Caki2 (cell line): ENCODE measurements at places on chromosomes 16 and 17.
A peak's percentile ranks its signal among the peaks of the same experiment; 100 is the strongest.

GRCh38 chr17:71011391-71011790 lies 842.1 kb downstream of the KCNJ2 start:
- DNase-seq, result no peak

DNA sequence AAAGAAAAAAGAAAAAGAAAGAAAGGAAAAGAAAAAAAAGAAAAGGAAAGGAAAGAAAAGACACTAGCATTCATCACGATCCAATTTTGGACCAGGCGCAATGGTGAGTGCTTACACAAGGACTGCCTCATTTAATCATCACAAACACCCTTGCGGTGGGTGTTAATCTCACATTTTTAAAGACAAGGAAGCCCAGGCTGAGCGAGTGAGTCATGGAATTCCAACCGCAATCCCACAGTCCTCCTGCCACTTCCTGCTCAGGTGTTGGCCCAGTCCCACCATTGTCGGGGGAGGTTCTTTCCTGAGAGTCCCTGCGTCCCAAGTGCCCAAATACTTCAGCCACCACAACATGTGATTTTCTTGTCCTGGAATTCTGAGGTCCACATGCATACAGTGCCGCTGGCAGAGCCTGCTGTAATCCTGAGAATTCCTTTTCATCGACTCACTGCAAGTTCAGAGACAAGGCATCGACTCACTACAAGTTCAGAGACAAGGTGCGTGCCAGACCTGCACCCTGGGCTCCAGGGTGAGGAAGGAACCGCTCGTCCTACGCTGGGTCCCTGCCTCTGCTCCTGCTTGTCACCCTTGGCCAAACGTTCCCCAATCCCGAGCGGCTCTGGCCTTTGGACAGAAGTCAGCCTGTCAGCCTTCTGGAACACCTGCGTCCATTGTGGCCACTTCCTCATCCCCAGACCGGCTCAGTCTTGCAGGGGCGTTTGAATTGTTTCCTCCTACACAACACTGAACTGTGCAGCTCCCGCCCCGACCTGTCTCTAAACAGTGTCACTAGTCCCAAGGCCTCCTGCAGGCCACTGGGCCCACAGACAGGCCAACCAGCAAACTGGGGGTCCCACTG lies 5.8 kb downstream of the ZG16B start:
- DNase-seq, result peak; percentile 100

GRCh38 chr17:81365148-81365600 lies 30.1 kb upstream of the BAHCC1 start:
- DNase-seq, result peak; percentile 81

DNA sequence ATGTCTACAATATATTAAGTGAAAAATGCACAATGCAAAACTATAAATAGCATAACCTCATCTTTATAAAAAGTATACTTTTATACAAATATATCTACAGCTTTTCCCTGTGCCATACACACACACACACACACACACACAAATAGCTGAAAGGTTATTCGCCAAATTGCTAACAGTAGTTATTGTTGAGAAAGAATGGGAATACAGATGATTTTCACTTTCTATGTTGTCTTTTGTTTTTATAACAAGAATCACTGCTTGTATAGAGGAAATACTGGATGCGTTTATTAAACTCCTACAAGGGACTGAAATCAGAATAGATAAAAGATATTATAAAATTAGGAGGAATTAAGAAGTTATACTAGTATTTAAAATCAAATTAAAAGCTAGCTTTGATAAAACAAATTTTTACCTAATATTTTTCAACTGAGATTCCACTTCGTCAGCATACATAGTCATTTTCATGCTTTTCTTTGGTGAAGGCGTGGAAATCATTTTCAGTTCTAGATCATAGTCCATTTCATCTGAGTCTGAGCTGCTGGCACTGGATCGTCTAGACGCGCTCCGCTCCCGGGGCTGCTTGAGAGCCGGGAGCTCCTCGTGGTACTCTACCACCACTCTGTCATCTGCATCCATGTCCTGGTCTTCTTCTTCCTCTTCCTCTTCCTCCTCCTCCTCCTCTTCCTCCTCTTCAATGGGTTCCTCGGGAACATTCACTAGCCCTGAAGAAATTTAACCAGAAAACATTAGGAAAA lies 17.0 kb upstream of the ITGAE start:
- DNase-seq, result no peak

DNA sequence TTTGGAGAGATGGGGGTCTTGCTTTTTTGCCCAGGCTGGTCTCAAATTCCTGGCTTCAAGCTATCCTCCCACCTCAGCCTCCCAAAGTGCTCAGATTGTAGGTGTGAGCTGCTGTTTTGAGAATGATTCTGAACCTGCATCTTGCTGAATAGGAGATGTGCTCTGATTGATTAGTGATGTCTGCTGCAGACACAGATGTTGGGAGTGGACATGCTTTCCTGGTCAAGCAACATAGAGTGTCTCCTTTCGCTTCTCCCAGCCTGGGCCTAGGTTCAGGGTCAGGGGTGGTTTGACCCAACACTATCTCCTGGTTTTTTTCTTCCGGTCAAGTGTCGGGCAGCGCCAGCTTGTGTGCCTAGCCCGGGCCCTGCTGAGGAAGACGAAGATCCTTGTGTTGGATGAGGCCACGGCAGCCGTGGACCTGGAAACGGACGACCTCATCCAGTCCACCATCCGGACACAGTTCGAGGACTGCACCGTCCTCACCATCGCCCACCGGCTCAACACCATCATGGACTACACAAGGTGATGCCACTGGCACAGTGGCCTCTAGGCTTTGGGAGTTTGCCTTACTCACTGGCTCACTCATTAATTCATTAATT lies 85.2 kb downstream of the ABCC6 start:
- no peak for DNase-seq

DNA sequence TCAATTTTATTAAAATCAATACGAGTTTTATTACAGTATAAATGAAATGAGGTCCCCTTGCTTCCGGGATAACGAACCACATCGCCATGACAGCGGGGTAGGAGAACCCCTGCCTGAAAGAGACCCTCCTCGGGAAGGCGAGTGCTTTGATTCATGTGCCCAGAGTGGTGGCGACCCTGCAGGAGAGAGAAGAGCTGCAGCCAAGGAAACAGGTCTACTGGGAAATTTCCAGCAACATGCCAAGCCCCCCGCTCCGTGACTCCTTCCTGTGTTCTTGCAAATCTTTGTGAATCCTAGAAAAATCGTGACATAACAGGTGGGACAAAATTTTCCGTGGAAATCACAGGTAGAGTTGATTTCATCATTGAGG lies 162.5 kb downstream of the WSCD1 start:
- DNase-seq, result no peak

DNA sequence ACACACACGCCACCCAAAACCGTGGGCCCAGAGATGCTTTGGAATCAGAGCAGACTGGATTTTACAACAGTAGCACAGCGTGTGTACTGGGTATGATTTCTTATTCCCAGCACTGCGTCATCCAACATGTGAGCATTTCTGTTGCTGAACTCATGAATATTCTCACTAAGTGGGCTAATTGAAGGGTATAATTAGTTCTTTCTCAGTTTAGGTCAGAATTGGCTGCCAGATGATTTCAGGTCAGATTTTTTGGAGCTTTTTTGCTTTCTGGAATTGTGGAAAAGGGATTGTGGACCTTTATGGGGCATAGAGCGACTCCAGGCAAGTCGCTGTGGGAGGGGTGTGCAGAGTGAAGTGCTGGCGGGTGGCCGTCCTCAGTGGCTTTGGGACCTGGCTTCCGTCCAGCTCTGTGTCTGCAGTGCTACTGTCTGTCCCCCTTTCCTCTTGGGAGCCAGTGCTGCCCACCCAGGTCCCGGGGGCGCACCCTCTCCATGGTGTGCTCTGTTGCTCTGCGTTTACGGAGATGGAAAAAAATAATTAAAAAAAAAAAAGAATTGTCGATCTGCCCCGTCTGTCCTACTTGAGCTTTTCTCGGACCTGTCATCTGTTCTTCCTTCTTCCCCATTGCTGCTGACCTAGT lies 25.0 kb downstream of the FOXK2 start:
- DNase-seq, result no peak

GRCh38 chr17:74712301-74712700 lies 422 bp downstream of the CD300LF start:
- no peak for DNase-seq

GRCh38 chr16:83779886-83780285 lies 27.9 kb upstream of the HSBP1 start:
- DNase-seq, result no peak

- no peak for DNase-seq
Measured at GRCh38 chr16:5005916-5006315, 27.8 kb downstream of the NAGPA start.

DNA sequence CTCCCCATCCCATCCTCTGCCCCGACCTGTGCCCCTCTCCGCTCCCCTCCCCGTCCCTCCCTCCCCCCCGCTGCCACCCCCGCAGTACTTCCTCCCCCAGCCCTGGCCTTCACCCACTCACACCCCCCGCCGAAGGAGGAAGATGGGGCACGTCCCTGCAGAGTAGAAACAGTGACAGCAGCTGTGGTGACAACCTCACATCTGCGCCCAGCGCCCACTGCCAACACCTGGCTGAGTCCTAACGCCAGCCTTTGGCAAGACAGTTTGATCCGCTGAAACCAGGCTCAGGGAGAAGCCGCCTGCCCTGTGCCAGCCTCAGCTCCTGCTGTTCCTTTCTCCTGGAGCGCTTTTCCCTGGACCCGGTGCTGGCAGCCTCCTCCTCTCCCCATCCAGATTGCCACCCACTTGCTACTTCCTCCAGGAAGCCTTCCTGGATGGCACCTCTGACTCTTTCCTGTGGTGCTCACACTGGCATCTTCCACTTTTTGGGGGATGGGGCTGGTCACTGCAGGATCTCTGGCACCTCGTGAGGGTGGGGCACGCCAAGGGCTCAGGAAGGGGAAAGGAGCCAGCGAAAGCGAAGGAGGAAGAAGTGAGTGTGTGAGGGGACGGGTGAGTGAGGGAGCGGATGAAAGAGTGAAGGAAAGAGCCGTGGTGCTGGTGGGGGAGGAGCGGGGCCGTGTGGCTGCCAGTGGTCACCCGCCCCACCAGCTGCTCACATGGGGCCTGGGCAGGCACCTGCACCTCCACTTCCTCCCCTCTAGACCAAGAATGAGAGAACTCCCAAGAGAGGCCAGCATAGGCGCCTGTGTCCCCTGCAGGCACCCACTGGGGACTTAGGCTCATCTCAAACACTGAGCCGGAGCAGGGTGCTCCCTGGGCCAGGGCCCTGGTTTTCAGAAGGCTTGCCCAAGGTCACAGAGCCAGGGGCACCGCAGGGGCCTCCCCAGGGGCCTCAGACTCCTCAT lies 27.0 kb downstream of the ZFPM1 start:
- no peak for DNase-seq

GRCh38 chr17:56792267-56792666 lies 41.5 kb downstream of the C17orf67 start:
- no peak for DNase-seq
